PC-3 (cell line): ENCODE measurements at places on chromosomes 16 and 17. TPM values are rescaled to one million over a fixed set of nuclear protein-coding genes. Genes with fewer than 3 reads are reported as not detected.

DNA sequence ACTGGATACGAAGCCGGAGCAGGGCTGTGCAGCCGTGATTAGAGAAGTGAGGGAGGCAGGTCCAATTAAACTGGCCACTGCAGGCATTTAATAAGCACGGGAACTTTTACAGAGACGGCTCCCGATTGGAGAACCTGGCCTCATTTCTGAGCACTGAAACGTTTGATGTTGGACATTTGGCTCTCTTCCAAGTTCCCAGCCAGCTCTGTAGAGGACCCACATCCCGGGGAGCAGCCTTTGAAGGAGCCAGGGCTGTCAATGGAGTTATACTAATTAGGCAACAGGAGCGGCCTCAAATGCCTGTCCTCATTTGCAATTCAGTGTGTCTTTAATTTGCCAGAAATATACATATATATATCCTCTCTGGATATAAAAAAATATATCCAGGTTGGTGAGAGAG lies 499.4 kb upstream of the C16orf82 start:
- DNase-seq = no peak

DNA sequence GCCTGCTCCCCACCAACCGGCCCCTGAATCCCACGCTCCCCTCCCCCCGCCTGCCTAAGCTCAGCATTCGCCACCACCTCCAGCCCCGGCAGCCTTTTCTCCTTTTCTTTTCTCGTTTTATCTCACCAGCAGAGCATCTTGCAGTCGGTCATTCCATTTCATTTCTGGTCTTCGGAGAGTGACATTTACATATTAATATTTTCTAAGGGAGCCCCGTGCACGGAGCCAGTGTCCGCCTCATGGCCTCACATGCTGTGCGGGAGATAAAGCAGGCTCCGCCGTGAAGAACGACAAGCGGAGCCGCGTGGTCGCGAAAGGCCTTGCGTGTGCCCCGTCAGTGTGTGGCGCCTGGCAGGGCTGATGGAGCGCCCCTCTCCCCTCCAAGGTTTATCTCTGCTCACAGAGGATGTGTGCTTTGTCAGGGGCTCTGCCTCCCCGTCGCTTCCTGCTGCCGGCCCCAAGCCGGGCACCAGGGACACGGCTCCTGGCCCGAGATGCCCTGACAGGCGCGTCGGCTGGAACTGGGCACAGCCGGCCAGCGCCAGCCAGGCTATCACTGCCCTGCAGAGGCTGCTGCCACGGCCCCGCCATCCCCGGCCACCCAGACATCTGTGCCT lies 95.5 kb upstream of the GSE1 start:
- DNase-seq = no peak

CNEP1R1 gene
- total RNA-seq = 7.0 and 10.5 TPM in 2 replicates

DNA sequence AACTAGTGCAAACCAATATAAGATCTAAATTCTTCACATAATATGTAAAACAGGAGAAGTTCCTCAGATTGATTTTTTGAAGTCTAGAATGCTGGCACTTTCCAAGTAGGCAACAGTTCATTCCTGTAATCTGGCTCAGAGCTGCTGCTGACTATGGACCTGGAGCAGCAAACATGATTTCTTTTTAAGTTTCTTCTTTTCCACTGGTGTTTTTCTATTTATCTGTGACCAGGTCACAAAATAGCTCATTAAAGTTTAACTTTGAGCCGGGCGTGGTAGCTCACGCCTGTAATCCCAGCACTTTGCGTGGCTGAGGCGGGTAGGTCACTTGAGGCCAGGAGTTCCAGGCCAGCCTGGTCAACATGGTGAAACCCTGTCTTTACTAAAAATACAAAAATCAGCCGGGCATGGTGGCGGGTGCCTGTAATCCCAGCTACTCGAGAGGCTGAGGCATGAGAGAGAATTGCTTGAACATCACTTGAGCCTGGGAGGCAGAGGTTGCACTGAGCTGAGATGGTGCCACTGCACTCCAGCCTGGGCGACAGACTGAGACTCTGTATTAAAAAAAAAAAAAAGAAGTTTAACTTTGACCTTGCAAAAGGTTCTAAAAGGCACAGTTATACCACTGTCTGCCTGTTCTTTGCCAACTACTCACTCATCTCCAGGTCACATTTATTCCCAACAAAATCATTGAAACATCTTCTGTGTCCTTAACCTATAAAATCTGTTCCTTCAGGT lies 29.4 kb upstream of the SLC13A2 start:
- no peak for DNase-seq

ACACA gene
- 33.0 and 40.3 TPM in 2 replicates for total RNA-seq

DNA sequence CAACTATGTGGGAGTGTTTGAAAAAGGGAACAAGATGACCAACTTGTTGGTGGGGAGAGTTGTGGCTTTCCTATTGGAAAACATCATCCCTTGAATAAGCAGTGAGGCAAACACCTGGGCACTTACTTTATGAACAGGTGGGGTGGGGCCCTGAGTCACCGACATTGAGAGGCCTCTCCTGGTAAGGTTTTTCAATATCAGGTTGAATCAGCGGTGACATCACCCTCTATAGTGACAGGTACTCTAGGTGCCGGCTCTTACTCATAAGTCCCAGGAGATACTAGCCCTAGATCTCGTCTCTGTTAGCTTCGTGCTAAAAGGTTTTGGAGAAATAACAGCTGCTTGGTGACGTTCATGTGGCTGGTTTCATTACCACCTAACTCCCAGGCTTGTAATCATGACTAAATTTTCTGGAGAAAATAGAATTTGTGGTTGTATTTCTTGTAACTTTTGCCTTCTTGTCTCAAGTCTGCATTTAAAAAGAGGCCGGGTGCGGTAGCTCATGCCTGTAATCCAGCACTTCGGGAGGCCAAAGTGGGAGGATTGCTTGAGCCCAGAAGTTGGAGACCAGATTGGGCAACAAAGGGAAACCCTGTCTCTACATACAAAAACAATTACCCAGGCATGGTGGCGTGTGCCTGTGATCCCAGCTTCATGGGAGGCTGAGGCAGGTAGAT lies 19.3 kb downstream of the CDH1 start:
- DNase-seq = peak; percentile 98

SMIM22 gene
- total RNA-seq = not detected in 2 replicates

- DNase-seq = peak; percentile 7
These were observed 1.2 kb upstream of the OGFOD3 start for GRCh38 chr17:82419540-82419939.

GRCh38 chr17:72613396-72613795 lies 479.1 kb downstream of the SLC39A11 start:
- DNase-seq = no peak

TBC1D28 gene
- total RNA-seq = not detected in 2 replicates

ZNF768 gene
- 31.2 and 46.7 TPM in 2 replicates for total RNA-seq

- DNase-seq = no peak
These were observed 2.9 kb upstream of the THRA start for GRCh38 chr17:40059729-40060475.

DNA sequence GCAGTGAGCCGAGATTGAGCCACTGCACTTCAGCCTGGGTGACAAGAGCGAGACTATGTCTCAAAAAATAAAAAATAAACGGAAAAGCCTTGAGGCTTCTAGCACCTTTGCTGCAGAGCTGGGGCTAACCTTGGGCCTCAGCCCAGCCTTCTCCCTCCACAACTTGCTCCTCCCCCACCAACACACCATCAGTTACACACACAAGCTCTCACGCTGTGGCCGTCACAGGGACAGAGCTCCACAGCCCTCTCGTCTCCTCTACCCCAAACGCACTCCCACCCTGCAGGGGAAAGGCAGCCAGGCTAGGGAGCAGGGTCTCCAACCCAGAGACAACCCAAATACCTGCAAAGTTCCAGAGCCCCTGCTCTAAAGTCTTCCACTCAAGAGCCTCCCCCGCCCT lies 22.0 kb upstream of the MRPS23 start:
- DNase-seq = no peak

- DNase-seq = no peak
These were observed 76.9 kb upstream of the CLEC18A start for GRCh38 chr16:69874271-69874670.

COPS3 gene
- 178 and 205 TPM in 2 replicates for total RNA-seq

TMC8 gene
- 4.6 and 5.3 TPM in 2 replicates for total RNA-seq

- no peak for DNase-seq
These were observed 24.0 kb downstream of the ADGRG5 start for GRCh38 chr16:57566436-57566835.

DNA sequence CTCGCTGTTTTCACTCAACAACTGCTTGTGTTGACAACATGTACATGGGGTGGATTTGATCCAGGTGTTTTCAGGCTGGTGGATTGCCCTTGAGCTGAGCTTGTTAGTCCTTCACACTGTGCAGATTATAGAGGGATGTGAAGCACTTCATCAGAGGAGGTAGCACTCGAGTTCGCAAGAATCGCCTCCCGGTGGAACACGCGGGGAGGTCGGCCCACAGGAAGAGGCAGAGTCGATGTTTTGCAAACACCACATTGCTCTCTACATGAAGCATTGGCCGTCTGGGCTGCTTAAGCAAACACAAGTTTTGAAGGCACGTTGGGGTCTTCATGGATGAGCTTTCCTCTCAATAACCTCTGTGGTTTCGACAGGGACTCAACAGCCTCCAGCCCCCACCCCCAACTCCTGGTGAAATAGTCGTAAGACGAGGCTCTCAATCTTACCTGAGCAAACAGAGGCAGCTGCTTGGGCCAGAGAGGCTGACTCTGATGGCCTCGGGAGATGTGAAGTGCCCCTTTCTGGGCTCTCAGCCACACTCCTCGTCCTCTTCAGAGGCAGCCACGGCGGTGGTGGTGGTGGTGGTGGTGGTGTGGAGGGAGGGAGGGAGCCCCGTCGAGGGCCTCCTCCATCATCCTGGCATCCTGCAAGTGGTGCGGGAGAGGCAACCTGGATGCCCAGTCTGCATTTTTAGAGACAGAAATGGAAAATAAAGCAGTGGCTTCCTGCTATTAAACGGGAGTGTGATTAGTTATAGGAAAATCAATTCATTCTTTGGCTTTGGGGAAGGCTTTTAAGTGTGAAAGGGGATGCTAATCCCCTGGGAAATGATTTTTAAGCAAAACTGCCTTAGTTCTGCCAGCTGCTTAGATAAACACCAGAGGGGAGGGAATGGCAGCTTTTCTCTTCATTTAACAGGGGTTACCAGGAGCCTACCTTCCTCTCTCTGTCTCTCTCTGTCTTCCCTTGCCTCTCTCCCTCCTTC lies 552.5 kb upstream of the EEF2KMT start:
- DNase-seq = no peak

GRCh38 chr17:17017343-17018014 lies 24.8 kb upstream of the MPRIP start:
- no peak for DNase-seq

KLHDC4 gene
- 36.3 and 68.2 TPM in 2 replicates for total RNA-seq

DNA sequence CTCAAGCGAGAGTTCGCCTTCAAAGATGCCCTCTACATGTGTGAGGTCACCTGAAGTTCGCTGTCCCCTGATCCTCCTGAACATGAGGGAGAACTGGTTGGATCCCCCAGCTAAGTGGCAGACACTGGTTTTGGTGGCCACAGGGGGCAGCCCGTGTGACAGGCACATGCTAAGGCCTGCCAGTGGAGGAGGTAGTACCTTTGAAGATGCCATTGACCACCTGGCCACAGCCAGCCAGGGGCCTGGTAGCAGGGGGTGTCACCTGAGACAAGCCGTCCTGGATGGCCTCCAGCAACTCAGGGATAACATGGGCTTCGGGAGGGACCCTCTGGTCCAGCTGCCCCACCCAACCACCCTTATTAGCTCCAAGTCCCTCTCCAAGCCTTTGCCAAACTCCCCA lies 7.3 kb upstream of the ALDH3A1 start:
- DNase-seq = no peak

RDM1 gene
- 2.0 and 2.6 TPM in 2 replicates for total RNA-seq

- DNase-seq = no peak
These were observed 79.5 kb downstream of the ANKRD11 start for GRCh38 chr16:89410794-89411309.

GRCh38 chr17:3909257-3909656 lies 7.0 kb downstream of the P2RX1 start:
- DNase-seq = no peak

DNA sequence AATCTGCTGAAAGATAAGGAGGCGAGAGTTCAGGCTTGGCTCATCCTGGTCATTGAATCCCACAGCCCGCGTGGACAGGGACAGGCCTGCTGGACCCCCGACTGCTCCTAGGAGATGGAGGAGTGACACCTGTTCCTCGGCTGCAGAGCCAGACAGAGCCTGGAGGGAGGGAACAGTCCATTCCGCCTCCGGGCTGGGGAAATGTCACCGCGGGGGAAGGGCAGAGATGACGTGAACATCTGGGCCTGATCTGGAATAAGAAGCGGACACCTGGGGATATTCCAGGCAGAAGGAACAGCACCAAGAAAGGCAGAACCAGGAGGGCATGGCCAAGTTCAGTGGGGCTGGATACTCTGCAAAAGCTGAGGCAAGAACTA lies 1.5 kb downstream of the ZNF747 start:
- no peak for DNase-seq

DNA sequence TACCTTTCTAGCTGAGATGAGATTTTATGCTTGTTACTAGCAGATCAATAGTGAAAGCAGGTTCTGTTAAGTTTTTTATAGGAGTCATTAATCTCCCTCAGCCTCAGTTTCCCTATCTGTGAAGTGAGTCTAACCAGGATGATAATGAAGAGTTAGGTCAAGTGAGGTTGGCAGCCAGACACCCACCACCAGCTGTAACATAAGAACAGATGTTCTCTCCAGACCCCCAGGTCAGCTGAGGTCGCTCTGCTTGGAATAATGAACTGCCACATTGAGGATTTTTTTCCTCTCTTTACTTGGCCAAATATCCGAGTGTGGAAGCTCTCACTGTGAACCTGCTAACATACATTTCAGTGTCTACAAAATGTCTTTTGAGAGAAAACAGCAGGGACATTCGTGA lies 389.6 kb downstream of the WWOX start:
- no peak for DNase-seq

AARS1 gene
- 60.9 and 91.9 TPM in 2 replicates for total RNA-seq

DNA sequence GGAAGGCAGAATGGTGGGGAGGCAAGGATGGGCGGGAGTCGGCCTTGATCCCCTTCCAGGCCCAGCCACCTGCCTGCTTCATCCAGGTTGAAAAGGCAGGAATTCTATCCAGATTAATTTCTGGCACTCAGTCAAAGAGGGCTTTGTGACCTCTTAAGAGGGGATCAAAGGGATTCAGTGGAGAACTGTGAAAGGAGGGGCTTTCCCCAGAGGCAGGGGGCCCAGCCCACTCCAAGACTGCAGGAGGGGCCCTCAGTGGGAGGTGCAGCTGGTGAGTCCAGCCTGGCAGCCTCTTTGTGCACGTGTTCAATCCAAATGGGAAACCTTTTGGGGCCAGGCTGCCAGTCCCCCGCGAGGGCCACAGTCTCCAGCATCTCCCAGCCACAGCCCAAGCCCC lies 148.5 kb upstream of the PLCG2 start:
- no peak for DNase-seq

PNMT gene
- 1.2 and 1.4 TPM in 2 replicates for total RNA-seq

- DNase-seq = peak; percentile 91
These were observed at the start of gene MRPL58 for GRCh38 chr17:75012346-75013091. Gene MRPL58, plus strand, starts transcription at chr17:75012670. Its CDS starts 17 bp downstream, at chr17:75012687.

ZNF500 gene
- 8.6 and 10.4 TPM in 2 replicates for total RNA-seq

GRCh38 chr16:68972013-68972412 lies 128.7 kb downstream of the TANGO6 start:
- DNase-seq = no peak

GRCh38 chr16:65333283-65333682 lies 211.4 kb upstream of the CDH11 start:
- DNase-seq = no peak
